Endothelial cell of umbilical vein (primary cell): ENCODE measurements at places on chromosomes 3 and 15. TPM values are rescaled to one million over a fixed set of nuclear protein-coding genes. Genes with fewer than 3 reads are reported as not detected.
A peak's percentile ranks its signal among the peaks of the same experiment; 100 is the strongest.

DNA sequence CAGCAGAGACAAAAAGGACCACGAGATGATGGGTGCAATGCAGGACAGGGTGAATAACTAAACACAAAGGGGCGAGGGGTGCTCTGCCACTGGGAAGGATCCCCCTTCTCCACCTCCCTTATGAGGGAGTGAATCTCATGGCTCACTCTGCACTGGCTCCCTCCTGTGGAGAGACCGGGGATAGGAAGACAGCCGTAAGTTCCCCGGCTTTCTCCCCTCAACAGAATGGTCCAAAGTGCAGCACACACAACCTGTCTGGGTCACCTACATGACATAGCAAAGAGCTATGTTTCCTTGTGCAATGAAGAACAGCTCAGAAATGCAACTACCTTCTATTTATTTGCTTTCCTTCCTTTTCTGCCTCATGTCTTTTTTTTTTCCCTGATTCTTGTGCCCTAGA, 7.8 kb upstream of the ACSBG1 start:
- DNase-seq, result peak; percentile 20

Gene OR5H15
- total RNA-seq, result not detected in 2 replicates

- DNase-seq, result peak; percentile 10
Observed at GRCh38 chr15:57769266-57769665, 62.8 kb downstream of the POLR2M start.

- no peak for DNase-seq
Observed at GRCh38 chr3:172517859-172518466, 5.3 kb downstream of the TNFSF10 start.

Gene CASR
- not detected in 2 replicates for total RNA-seq

Gene FSIP1
- 1.1 and 1.2 TPM in 2 replicates for total RNA-seq
